Purkinje cell (primary cell): ENCODE measurements at places on chromosomes 3 and 15. TPM values are rescaled to one million over a fixed set of nuclear protein-coding genes. Genes with fewer than 3 reads are reported as not detected.

The TMEM266 gene
- 0.51 and 1.1 TPM in 2 replicates for polyA plus RNA-seq

The ZNF660 gene
- polyA plus RNA-seq = 2.2 and 2.9 TPM in 2 replicates

The NR2E3 gene
- polyA plus RNA-seq = 1.3 and 1.5 TPM in 2 replicates

The MAGI1 gene
- polyA plus RNA-seq = 10.8 and 16.4 TPM in 2 replicates

The HRG gene
- not detected in 2 replicates for polyA plus RNA-seq

The GABRB3 gene
- 65.2 and 69.0 TPM in 2 replicates for polyA plus RNA-seq

The STT3B gene
- 85.7 and 87.4 TPM in 2 replicates for polyA plus RNA-seq

The TUBGCP5 gene
- 13.2 and 25.7 TPM in 2 replicates for polyA plus RNA-seq

The SH3GL3 gene
- 2.9 and 22.6 TPM in 2 replicates for polyA plus RNA-seq

The TEX55 gene
- polyA plus RNA-seq = not detected in 2 replicates

The FGD5 gene
- polyA plus RNA-seq = 0.09 and 0.57 TPM in 2 replicates

The CCR9 gene
- not detected in 2 replicates for polyA plus RNA-seq

The ITGA11 gene
- 0.06 and 0.42 TPM in 2 replicates for polyA plus RNA-seq

The KLHDC8B gene
- polyA plus RNA-seq = 3.0 TPM in 1 of 2 replicates, not detected in the other

The NR1I2 gene
- polyA plus RNA-seq = 0.31 TPM in 1 of 2 replicates, not detected in the other

The ATP8B4 gene
- polyA plus RNA-seq = 0.58 TPM in 1 of 2 replicates, not detected in the other

The LMAN1L gene
- polyA plus RNA-seq = not detected in 2 replicates

The CISH gene
- polyA plus RNA-seq = 0.14 TPM in 1 of 2 replicates, not detected in the other

The ITPKA gene
- 44.5 and 59.6 TPM in 2 replicates for polyA plus RNA-seq

The SAMD7 gene
- polyA plus RNA-seq = not detected in 2 replicates

The IQCF5 gene
- polyA plus RNA-seq = not detected in 2 replicates

The ACKR4 gene
- polyA plus RNA-seq = not detected in 2 replicates

The GOLGA8M gene
- not detected in 2 replicates for polyA plus RNA-seq

The GOLGA8T gene
- polyA plus RNA-seq = not detected in 2 replicates

The TPRA1 gene
- polyA plus RNA-seq = 1.4 and 3.4 TPM in 2 replicates

The ELP6 gene
- 35.6 and 37.3 TPM in 2 replicates for polyA plus RNA-seq

The PRKAR2A gene
- 0.83 and 3.3 TPM in 2 replicates for polyA plus RNA-seq

The ACP3 gene
- not detected in 2 replicates for polyA plus RNA-seq

The IL17RB gene
- 4.7 and 5.1 TPM in 2 replicates for polyA plus RNA-seq

The IMPG2 gene
- 0.05 and 0.27 TPM in 2 replicates for polyA plus RNA-seq

The GOLGA6B gene
- not detected in 2 replicates for polyA plus RNA-seq

The LRRC57 gene
- 2.0 and 4.2 TPM in 2 replicates for polyA plus RNA-seq

The CFAP20DC gene
- 1.2 and 1.4 TPM in 2 replicates for polyA plus RNA-seq
